CD4-positive, alpha-beta T cell treated with Interleukin-17A for 1 hour (primary cell): ENCODE measurements at places on chromosomes 5 and 9.

DNA sequence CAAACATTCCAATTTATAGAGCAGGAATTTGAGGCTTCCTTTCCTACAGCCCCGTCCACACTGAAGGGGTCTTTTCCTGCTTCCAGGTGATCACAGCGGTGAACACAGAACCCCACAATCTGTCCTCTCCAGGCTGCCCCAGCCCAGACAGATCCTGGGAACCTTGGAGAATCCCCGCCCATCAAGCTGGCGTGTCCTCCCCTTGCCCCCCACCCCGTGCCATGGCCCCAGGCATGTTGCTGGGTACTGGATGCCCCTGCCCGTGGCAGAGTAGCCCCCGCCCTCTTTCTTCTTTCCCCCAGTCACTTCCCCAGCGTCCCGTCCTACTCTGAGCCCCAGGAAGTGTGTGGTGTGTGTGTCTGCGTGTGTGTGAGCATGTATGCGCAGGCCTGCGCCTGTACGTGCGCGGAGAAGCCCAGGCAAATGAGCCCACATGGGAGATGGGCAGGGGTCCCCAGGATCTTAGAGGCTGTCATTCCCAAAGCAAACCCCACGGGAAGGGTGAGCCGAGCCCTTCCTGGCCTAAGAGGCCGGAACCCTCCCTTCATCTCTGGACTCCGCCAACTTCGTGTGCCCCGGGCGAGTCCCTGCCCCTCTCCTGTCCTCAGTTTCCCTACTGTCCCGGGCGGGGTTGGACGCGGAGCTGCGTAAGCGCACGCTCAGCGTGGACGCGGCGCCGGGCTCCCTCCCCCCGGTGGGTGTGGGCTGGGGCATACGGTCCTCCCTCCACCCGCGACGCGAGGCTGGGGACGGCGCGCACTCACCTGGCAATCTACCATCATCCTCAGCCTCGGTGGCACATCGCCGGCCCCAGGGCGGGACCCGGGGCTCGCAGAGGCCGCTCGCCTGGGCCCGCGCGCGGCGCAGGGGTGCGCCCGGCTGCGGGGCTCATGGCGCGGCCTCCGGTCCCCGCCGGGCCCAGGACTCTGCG is 15.2 kb downstream of the GBGT1 start:
- DNase-seq = peak; percentile 83

DNA sequence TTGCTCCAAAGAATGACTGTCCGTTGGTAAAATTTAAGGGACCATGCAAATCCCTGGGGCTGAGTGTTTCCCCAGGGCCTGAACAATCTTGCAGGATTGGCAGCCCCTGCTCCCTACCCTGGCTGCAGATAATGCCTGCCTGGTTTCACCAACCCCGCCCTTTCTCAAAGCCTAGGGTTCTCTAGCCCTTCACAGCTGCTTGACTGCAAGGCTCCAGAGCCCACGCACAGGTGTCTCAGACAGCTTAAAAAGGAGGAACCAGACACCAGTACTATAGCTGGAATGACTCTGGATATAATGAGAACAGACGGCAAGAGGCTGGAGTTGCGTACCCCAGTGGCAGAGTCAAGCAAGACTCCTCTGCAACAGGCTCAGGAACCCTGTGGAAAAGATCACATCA is 25.2 kb upstream of the TNIP1 start:
- no peak for DNase-seq

GRCh38 chr5:13708906-13709305 is 235.6 kb downstream of the DNAH5 start:
- DNase-seq = no peak

- DNase-seq = no peak
Observed at GRCh38 chr9:128424268-128424780, 3.7 kb downstream of the CERCAM start.

GRCh38 chr9:128688501-128689292 is at the start of gene SET:
Gene SET, plus strand, starts transcription at chr9:128689222. Its CDS starts 361 bp downstream, at chr9:128689583.
- DNase-seq = peak; percentile 94

GRCh38 chr5:37893434-37894134 is 53.7 kb upstream of the GDNF start:
- no peak for DNase-seq

GRCh38 chr9:85524531-85524930 is 217.2 kb downstream of the AGTPBP1 start:
- no peak for DNase-seq

DNA sequence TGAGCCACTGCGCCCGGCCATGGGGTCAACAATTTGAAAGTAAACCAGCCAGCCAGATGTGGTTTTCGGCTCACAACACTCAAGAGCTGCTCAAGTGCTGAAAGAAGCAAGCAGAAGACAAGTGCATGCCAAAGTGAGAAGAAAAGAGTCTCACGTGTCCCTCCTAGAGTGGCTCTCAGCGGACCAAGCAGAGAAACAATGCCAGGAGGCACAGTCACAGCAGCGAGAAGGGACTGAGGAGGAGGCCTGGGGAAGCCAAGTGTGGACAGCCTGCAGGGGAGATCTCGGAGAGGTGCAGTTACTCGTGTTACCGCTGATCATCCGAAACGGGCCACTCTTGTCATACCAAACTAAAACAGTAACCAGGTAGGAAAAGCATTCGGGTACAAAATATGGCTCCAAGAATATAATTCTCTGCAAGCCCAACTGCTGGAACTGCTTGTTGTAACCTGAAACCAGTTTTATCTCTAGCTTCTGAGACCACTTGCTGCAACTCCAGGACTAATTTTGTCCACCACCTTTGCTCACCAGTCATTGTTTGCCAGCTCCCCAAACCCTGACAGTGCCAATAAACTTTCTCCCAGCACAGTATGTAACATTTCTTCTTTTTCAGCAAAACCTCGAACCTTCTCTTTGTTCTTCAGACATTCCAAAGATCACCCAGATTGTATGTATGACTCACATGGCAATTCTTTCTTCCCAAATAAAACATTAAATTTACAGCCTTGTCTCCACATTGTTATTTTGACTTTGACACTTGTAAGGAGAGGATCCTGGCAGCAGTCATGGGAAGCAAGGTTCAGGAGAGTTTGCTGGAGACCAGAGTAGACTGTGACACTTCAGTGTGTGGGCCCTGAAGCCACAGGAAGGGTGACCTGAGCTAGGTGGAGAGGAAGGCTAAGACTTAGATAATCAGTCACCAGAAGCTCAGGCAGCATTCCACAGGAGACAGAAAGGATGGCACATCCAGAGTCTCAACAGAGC is 6.3 kb downstream of the SLC35D2 start:
- no peak for DNase-seq

DNA sequence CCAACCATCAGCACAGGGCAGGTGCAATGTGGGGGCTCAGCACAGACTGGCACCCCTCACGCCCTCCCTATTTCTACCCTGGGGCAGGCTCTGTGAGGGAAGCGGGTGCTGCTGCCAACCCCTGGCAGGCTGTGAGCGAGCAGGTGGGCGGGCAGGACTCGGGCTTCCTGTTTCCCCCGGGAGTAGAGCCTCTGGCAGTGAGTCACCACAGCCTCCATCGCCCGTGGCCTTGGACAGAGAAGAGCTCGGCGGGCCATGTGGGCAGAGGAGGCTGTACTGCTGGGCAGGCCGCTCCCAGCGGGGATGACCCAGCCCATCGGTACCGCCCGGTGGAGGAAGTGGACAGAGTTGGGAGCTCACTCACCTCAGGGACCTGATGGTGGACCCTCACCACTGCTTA is 16.6 kb downstream of the KCNT1 start:
- no peak for DNase-seq

DNA sequence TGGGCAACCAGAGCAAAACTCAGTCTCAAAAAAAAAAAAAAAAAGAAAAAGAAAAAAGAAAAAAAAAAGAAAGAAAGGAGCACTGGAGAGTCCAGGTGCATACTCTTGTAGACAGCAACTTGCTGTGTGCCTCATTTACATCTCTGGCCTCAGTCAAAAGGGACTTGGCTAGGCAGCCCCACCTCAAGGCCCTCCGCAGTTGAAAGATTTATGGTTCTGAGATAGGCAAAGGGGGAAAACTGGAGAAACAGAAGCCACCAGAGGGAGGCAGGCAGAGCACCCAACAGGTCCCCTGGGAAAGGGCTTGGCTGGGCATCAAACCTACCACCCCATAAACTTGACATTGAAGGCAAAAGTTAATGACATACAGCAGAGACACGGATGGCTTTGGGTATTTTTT is 6.1 kb downstream of the ORM2 start:
- no peak for DNase-seq

DNA sequence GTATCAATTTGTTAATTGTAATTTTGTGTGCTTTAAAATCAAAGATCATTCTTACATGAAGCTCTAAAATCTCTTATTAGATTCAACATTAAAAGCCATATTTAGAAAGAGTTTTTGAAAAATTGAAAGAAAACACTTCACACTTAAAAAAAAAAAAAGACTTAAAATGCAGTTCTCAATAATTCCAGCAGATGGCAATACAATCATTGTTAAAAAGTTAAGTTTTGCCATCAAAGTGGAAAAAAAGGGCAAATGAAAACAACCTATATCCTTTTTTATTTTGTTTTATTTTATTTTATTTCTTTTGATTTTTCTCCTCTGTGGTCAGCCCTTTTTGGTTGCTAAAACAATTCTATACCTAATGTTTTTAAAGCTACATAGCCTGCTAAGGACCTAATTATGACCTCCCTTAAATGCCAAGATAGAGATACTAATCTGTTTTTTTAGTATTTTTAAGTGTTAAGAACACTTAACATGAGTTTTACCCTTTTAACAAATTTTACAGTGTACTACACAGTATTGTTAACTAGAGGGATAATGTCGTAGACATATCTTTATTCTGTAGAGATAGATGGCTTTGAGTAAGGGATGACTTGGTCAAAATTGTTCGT is 154.2 kb upstream of the DAB2 start:
- peak; percentile 25 for DNase-seq

GRCh38 chr5:60340965-60341471 is 358.9 kb downstream of the DEPDC1B start:
- DNase-seq = no peak

GRCh38 chr9:36559036-36559695 is 13.5 kb upstream of the MELK start:
- DNase-seq = no peak

- no peak for DNase-seq
Observed at GRCh38 chr5:32392039-32392438, 52.5 kb downstream of the ZFR start.

- DNase-seq = peak; percentile 82
Observed at GRCh38 chr5:50751064-50751657, 84.7 kb downstream of the PARP8 start.

DNA sequence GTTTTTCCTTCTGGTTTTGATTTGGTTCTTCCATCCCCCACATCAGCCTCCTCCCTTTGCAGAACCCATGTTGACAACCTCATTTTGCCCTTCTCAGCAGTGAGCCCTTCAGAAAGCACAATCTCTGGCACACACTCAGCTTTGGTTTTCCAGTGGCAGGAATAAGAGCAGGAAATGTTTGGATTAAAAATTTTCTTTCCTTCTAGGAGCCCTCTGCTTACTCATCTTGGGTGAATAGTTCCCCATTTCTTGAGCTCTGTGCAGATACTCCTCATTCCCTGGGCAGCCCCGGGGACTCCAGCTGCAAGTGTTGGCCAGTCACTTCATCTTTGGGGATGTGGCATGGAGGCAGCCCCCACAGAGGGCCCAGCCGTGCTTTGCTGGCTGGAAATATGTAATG is 170.5 kb downstream of the NR3C1 start:
- DNase-seq = no peak

- no peak for DNase-seq
Observed at GRCh38 chr9:88826181-88826580, 165.1 kb upstream of the S1PR3 start.

DNA sequence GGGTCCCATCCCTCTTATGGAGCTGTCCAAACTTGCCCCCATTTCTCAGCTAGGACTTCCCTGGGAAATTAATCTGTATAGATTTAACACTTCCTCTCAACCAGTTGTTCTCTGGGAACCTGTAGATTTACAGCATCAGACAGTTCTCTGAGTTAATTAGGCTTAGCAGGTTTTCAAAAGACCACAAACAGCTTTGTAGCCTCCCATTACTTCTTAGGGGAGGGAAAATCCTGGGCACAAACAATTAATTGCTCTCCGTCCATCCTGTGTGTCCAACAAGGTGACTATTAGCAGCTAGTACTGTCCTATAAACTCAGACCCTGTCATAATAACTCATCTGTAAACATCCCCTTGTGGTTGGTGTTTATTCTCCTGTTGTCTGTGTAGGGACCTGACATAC is 197.9 kb downstream of the GOLPH3 start:
- no peak for DNase-seq

DNA sequence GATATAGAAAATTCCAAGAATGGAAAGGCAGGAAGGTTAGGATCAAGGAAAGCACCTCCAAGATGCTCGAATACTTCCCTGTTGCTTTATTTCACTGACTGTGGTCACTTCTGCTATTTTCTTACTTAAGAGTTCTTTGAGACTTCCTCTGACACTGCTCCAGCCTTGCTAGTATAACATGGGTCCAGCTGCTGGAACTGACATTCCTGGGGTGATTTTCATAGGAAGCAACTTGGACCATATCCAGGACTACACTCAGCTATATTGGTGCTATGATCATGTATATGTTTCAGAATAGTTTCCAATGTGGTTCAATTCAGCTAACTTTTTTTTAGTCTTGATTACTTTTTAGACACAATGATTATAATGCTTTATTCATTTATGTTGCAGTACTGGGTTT is 81.6 kb upstream of the CKMT2 start:
- DNase-seq = no peak

DNA sequence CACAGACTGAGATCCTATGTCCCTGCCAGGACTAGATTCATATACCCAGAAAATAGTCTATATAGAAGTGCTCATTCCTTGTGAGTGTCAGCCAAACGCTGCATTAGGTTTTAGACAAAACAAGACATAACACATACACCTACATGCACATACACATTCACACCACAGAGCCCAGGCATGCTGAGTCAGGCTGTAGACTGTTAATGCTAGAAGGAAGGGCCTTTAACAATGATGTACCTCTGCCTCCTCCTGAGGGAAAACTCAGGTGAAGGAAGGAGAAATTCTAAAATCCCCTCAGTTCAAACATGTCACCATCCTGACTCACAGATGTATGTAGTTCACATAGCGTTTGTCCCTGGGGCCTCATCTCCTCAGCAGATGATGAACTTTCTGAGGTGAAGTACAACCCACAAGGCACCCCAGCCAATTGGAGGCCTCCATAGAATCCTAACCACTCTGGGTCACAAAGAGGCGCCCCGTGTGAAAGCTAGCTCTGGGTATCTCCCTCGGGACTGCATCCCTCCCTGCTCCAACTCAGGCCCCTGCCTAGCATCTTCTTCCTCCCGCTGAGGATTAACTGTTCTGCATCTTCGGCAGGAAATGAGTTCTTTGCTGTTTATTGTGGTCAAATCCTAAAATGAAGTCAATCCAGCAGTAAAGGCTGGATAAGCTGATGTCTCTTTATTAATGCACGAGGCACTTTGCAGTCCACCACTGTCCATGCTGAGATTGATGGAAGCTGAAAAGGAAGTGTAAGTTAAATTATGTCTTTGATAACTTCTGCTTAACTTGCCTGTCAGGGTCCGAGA is 40.8 kb upstream of the FSTL4 start:
- no peak for DNase-seq
